ENCODE measurements at places on chromosomes 12 and 14. TPM values are rescaled to one million over a fixed set of nuclear protein-coding genes. Genes with fewer than 3 reads are reported as not detected.
A peak's percentile ranks its signal among the peaks of the same experiment; 100 is the strongest.

Gene NTS
- total RNA-seq: 117 TPM

Gene CD4
- total RNA-seq: 0.64 TPM

Gene MRPL51
- 396 TPM for total RNA-seq

Gene OR6C6
- not detected for total RNA-seq

Gene OVCH1
- 3.2 TPM for total RNA-seq

Gene ACOT6
- total RNA-seq: not detected

Gene ANKRD33
- 0.62 TPM for total RNA-seq

Gene RDH16
- 0.43 TPM for total RNA-seq

Gene MSRB3
- total RNA-seq: 2.2 TPM

DNA sequence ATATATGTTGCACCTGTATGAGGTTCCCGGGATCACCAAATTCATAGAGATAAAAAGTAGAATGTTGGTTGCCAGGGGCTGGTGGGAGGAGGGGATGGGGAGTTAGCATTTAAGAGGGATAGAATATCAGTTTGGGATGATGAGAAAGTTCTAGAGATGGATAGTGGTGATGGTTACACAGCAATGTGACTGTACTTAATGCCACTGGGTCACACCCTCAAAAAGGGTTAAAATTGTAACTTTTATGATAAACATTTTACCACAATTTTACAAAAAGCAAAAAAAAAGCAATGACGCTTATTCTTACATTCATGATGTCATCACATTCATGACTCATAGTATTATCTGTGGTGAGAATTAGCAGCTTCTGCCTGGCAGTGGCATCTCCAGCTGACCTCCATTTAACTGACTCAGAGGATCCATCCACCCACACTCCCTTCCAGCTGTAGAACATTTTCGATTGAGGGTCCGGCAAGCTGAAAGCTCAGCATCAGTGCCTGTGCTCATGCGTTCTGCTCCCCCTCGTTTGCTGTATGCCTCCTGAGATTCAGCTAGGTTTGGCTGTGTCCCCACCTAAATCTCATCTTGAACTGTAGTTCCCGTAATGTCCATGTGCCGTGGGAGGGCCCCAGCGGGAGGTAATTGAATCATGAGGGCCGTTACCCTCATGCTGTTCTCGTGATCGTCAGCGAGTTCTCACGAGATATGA lies 64.8 kb upstream of the TMEM260 start:
- no peak for DNase-seq

GRCh38 chr12:43306066-43306465 lies 245.9 kb downstream of the ADAMTS20 start:
- DNase-seq: no peak

DNA sequence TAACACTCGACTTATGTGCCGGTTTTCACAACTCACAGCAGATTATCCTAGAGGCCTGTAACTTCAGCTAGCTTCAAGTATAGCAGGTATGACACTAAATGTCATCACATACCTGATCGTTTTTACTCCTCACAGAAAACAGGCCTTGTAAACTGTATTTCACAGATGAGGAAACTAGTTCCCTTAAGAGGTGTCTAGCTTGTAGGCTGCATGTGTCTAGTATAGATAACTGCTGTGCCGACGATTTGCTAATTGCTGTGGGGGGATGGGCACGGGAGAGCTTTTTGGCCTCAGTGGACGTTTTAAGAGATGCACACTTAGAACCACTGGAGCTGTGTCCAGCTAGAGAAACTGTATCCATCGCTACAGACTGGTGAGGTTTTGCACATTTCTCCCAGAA lies 78.8 kb downstream of the PAPOLA start:
- DNase-seq: no peak

DNA sequence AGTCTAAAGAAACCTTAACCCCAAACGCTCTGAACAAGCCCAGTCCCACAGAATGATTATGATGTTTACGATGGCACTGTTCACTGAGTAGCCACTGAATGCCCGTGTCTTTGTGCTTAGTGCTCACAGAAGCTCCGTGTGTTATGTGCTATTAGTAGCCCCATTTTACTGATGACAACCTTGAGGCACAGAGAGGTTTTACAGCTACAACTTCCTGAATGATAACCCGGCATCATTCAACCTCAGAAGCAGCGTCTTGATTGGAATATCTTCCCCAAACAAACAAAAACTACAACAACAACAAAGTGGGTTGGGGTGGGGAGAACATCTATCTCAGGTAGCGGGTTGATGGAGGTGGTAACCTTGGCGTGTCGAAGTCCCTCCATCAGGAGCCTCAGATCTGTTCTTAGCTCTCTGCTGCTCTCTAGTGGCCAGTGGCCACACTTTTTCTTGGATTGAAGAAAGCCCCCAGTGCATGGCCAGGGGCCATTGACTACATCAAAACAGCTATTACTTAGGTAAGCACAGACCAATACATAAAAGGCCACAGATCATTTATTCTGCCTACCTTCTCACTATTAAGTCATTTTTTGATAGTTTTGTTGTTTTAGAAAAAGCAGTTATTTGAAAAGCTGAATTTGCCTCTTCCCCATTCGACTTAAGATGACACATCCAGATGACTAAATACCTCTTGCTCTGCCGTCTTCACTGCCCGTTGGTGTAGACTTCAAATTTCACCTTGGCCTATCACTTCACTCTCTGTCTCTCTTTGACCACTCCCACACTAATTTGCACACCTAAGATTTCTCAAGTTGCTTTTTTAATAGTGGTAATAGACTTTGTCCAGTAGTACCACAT lies 376.9 kb downstream of the GALC start:
- peak; percentile 69 for DNase-seq

GRCh38 chr12:66678338-66679275 lies at the start of gene GRIP1:
TSS of gene GRIP1 (minus strand) at chr12:66679076. CDS start at chr12:66678904, 172 bp downstream.
- DNase-seq: no peak

- DNase-seq: no peak
Observed at GRCh38 chr12:125169870-125170269, 104.6 kb downstream of the AACS start.

DNA sequence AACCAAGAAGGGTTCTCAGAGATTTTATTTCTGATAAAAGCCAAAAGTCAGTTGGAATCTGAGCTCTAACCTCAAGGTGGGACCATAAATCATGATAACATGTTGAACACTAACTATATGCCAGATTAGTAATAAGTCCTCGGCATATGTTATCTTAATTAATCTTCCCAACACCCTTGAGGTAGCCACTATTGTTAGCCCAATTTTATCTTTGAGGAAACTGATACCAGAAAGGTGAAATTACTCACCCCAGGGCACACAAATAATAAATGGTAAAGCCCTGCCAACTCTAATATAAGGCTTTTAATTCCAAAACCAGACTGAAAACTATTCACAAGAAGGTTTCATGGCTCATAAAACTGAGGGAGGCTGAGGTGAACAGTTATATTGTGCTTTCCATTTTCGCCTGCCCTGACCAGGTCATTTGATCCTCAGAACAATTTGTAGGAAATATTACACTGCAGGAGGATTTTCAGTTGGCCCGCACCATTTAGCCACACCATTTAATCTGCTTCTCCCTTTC lies 16.1 kb upstream of the NUAK1 start:
- DNase-seq: no peak

- DNase-seq: no peak
Observed at GRCh38 chr14:42664190-42664589, 1057.5 kb downstream of the LRFN5 start.

DNA sequence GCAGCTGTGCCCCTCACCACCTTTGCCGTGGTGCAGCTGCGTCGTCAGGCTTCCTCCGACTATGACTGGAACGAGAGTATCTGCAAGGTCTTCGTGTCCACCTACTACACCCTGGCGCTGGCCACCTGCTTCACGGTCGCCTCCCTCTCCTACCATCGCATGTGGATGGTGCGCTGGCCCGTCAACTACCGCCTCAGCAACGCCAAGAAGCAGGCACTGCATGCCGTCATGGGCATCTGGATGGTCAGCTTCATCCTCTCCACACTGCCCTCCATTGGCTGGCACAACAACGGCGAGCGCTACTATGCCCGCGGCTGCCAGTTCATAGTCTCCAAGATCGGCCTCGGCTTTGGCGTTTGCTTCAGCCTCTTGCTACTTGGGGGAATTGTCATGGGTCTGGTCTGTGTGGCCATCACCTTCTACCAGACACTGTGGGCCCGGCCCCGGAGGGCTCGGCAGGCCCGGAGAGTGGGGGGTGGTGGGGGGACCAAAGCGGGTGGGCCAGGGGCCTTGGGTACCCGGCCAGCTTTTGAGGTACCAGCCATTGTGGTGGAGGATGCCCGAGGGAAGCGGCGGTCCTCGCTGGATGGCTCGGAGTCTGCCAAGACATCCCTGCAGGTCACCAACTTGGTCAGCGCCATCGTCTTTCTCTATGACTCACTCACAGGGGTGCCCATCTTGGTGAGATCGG lies 2.6 kb downstream of the GPR162 start:
- no peak for DNase-seq

- DNase-seq: no peak
Observed at GRCh38 chr12:130795906-130796305, 43.1 kb downstream of the STX2 start.

GRCh38 chr14:102661614-102662013 lies 69.2 kb downstream of the RCOR1 start:
- DNase-seq: no peak

DNA sequence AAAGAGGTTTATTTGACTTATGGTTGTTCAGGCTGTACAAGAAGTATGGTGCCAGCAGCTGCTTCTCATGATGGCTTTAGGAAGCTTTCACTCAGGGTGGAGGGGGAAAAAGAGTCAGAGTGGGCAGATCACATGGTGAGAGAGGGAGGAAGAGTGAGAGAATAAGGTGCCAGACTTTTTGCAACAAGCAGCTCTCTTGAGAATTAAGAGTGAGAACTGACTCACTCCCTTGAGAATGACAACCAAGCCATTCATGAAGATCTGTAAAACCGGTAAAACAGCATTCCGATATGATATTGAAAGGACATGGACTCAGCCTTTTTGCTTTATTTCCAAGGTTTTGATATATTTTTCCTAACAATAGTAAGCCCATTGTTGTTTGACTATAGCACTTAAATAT lies 501.2 kb downstream of the GALC start:
- DNase-seq: no peak

GRCh38 chr12:93242154-93242972 lies 135.4 kb upstream of the NUDT4 start:
- no peak for DNase-seq

DNA sequence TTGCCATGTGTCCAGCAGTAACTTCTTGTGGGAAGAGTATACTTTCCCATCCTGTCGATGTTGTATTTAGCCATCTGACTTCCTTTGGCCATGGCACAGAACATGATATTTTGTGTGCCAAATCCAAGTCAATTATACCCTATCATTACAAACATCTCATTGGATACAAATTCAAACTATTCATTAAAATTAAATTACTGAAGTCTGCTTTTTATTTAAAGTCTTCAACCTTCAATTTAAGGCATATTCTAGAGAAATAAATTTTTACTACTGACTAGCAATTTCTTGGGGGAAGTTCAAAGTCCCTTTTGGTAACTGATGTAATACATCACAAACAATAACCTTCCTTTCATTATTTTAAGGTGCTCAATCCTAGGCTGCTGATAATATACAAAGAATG lies 192.6 kb downstream of the SLC6A15 start:
- DNase-seq: no peak

DNA sequence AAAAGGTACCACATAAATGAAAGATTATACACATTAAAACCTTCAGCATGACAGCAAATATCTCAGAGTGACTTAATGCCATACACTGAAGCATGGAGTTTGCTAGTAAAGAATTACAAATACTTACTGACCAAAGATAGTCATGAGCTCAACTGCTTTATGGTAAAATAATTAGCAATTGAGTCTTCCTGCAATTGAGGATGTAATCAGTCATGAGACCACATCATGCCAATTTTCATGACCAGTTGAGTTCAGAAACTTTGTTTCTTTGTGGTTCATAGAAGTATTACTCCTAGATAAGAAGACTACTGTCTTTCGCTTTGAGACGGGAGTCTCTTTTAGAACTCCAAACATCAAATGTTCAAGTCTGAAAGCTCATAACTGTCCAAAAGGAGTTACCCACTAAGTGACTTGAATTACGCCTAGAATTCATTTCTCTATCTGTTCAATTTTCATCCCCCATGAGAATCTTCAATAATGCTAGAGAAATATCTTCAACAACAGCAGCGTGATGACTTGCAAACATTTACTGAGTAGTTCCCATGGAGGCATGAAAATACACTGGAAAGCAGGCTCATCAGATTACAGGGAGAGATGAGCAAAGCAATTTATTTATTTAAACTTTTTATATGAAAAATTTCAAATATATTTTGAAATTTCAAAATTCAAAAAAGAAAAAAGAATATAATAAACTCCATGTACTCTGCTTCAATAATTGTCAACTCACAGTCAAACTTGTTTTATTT lies 120.0 kb downstream of the BTG1 start:
- DNase-seq: no peak

DNA sequence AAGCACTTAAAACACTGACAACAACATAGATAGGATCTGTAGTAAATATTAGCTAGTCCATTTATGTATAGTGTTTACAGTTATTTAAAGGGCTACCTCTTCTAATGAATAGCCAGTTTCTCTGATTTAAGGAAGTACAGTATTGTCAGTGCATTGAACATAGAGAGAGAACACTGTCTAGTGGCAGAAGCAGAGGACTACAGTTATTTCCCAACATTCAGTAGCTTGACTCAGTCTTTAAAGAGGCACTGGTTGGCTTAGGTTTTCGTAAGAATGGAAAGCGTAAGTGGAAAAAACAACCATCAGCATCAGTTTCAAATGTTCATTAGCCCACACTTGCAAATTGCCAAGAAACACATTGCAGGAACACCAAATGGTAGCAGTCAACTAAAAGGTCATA lies 125.0 kb upstream of the HMGA2 start:
- no peak for DNase-seq

GRCh38 chr12:9971181-9971580 lies at the start of gene CLEC12A:
TSS of gene CLEC12A (plus strand) at chr12:9971409. CDS start at chr12:9971597, 188 bp downstream.
- no peak for DNase-seq

- DNase-seq: no peak
Observed at GRCh38 chr12:122202017-122202416, 1.5 kb upstream of the B3GNT4 start.

DNA sequence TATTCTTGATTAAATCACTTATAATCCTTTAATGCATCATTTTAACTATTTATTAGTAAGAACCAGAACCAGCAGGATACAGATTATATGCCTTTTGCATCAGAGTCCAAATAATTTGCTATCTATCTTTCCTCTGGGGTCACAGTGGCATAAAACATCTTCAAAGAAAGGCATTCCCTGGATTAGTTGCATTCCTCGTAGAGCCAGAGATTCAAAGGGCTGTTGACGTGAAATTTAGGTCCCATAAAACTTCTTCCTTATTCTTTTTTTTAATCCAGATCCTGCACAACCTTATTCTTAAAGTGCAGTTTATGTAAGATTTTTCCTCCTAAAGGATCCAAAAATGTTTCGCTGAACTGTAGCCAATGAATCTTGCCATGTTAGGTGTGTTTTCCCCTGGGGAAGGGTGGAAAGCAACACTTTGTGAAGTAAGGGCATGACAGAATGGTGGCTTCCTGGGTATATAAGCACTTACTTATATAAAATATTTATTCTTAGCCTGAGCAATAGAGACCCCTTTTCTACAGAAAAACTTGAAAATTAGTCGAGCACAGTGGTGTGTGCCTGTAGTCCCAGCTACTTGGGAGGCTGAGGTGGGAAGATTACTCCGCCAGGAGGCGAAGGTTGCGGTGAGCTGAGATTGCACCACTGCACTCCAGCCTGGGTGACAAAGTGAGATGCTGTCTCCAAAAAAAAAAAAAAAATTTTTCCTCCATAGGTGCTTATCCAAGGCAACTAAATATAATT lies 208.7 kb downstream of the PCNX1 start:
- no peak for DNase-seq

GRCh38 chr12:29509503-29509902 lies 12.0 kb upstream of the OVCH1 start:
- DNase-seq: no peak

GRCh38 chr14:59215322-59215721 lies 26.9 kb downstream of the DAAM1 start:
- no peak for DNase-seq
